IMR-90 (cell line): ENCODE measurements at places on chromosomes 2 and 18.

GRCh38 chr2:174524527-174524926 lies 37.7 kb upstream of the GPR155 start:
- H3K27me3 ChIP-seq, result peaks cover 18% of the 10 kb centered on the region
- no peaks in the 10 kb centered on the region for H3K36me3 ChIP-seq
- no peak overlapping the region for H3K4me3 ChIP-seq
- H3K27ac ChIP-seq, result no peak overlapping the region
- no peak for DNase-seq
- no peaks in the 10 kb centered on the region for H3K4me1 ChIP-seq

- H3K4me3 ChIP-seq, result no peak overlapping the region
- no peaks in the 10 kb centered on the region for H3K27me3 ChIP-seq
- no peak overlapping the region for H3K27ac ChIP-seq
- H3K4me1 ChIP-seq, result peaks cover 4% of the 10 kb centered on the region; the same call in 1 of the 2 replicates
Observed at GRCh38 chr18:34649080-34649479, 61.0 kb upstream of the DTNA start.

GRCh38 chr18:58175786-58176176 lies 131.8 kb downstream of the NEDD4L start:
- peaks cover 24% of the 10 kb centered on the region for H3K4me1 ChIP-seq
- no peaks in the 10 kb centered on the region for H3K36me3 ChIP-seq
- peaks cover 3% of the 10 kb centered on the region for H3K27me3 ChIP-seq
- no peak for DNase-seq

DNA sequence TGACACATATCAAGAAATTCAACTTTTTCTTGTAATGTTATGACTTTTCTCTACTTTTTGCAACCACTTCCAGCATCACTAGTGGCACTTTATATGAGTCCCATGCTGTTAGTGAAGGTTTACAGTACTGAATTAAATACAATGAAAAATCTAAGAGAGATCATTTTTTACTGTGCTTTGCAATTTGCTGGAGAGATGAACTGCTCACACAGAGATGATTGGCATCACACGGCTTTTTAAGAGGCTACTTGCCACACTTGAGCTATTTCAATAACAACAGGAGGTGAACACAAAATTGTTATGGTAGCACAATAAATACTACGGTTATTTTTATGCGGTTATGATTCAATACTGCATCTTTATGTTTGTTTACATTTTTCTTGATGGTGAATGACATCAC lies 88.9 kb downstream of the DAW1 start:
- H3K27ac ChIP-seq, result no peak overlapping the region
- no peaks in the 10 kb centered on the region for H3K27me3 ChIP-seq
- no peak overlapping the region for H3K4me3 ChIP-seq
- no peaks in the 10 kb centered on the region for H3K4me1 ChIP-seq
- no peak for DNase-seq
- H3K36me3 ChIP-seq, result no peaks in the 10 kb centered on the region

DNA sequence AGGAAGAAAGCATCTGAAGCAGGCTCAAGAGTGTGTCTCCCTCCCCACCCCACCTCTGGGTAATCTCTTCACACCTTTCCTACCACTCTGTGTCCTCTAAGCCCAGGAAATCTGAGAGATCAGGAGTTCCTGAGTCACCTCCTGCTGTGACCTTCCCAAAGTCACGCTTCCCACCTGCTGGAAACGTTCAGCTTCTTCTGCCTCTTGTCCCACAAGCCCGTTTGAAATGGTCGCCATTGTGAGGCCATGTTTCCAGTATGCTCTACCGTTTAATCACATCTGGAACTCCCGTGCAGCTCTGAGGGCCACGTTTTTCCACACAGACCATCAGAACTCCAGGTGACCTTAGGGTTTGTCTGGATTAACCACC lies 25.9 kb downstream of the GREB1 start:
- no peak for DNase-seq
- H3K4me3 ChIP-seq, result no peak overlapping the region
- no peak overlapping the region for H3K27ac ChIP-seq
- H3K4me1 ChIP-seq, result no peaks in the 10 kb centered on the region

DNA sequence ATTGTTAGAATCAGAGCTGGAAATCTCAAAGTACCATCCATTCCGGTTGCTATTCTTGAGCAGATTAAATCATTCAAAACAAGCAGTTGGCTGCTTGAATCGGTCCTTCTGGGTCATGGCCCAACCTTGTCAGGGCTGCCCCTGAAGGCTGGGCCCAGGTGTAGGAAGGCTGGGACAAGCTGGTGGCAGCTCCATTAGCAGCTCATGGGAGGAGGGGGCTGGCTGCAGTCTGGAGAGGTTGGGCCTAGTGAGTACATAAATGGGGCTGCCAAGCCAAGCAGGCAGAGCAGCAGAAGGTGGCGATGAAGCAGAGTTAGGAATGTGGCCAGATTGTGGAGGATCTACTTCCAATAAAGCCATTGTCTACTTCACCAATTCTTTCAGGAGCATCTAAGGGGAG lies 81.4 kb downstream of the ADCYAP1 start:
- no peaks in the 10 kb centered on the region for H3K27me3 ChIP-seq
- no peaks in the 10 kb centered on the region for H3K36me3 ChIP-seq
- DNase-seq, result no peak
- H3K4me1 ChIP-seq, result no peaks in the 10 kb centered on the region
- no peak overlapping the region for H3K4me3 ChIP-seq

- no peak overlapping the region for H3K27ac ChIP-seq
- DNase-seq, result no peak
- no peaks in the 10 kb centered on the region for H3K36me3 ChIP-seq
- no peaks in the 10 kb centered on the region for H3K4me1 ChIP-seq
Observed at GRCh38 chr2:39188960-39189494, 54.7 kb downstream of the CDKL4 start.

DNA sequence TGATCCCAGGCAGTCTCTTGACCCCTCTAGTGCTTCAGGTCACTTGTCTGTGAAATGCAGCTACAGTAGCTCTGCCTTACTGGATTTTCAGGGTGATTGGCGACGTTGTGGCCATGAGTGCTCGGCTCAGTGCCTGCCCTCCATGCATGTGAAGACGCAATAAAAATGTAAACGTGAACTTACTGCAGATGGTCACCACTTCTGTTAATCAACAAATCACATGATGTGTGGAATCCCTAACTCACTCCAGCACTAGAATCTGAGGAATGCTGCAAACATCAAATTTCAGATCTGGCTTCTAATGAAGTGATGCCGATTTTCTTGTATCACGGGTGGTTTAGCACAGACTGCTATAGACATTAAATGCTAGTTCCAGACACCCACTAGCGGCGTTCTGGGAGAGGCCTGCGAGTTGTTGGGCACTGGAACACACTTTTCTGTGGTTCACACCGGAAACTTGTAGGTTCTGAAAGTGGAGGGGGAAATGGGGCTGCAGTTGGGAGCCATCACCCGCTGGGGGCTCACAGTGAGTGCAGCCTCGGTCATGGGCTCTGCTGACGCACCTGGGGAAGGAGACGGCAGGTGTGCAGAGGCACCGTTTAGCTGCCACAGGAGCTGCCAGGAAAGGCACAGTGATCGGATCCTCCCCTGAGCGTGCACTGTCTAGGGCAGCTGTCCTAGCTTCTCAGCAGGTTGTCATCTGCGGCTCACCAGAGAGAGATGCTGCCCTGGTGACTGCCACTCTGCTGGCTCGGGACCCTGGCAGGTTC lies 6.5 kb downstream of the CNDP1 start:
- no peaks in the 10 kb centered on the region for H3K36me3 ChIP-seq
- H3K27me3 ChIP-seq, result peaks cover 15% of the 10 kb centered on the region
- H3K27ac ChIP-seq, result peak overlapping the region; percentile 38; the same call in 1 of the 2 replicates
- peaks cover 10% of the 10 kb centered on the region; the same call in 1 of the 2 replicates for H3K4me1 ChIP-seq

- no peaks in the 10 kb centered on the region for H3K4me1 ChIP-seq
- no peak overlapping the region for H3K27ac ChIP-seq
- H3K4me3 ChIP-seq, result no peak overlapping the region
- no peak for DNase-seq
- no peaks in the 10 kb centered on the region for H3K36me3 ChIP-seq
- H3K27me3 ChIP-seq, result no peaks in the 10 kb centered on the region
Observed at GRCh38 chr2:213137064-213137463, 14.3 kb downstream of the IKZF2 start.

GRCh38 chr2:33336036-33336625 lies 140.3 kb upstream of the RASGRP3 start:
- no peaks in the 10 kb centered on the region for H3K27me3 ChIP-seq
- H3K4me1 ChIP-seq, result no peaks in the 10 kb centered on the region
- H3K36me3 ChIP-seq, result peaks cover 29% of the 10 kb centered on the region
- no peak for DNase-seq
- H3K27ac ChIP-seq, result no peak overlapping the region
- no peak overlapping the region for H3K4me3 ChIP-seq

GRCh38 chr18:275486-275885 lies 7.6 kb upstream of the THOC1 start:
- no peaks in the 10 kb centered on the region for H3K36me3 ChIP-seq
- H3K4me3 ChIP-seq, result no peak overlapping the region
- no peak for DNase-seq
- H3K27me3 ChIP-seq, result no peaks in the 10 kb centered on the region

DNA sequence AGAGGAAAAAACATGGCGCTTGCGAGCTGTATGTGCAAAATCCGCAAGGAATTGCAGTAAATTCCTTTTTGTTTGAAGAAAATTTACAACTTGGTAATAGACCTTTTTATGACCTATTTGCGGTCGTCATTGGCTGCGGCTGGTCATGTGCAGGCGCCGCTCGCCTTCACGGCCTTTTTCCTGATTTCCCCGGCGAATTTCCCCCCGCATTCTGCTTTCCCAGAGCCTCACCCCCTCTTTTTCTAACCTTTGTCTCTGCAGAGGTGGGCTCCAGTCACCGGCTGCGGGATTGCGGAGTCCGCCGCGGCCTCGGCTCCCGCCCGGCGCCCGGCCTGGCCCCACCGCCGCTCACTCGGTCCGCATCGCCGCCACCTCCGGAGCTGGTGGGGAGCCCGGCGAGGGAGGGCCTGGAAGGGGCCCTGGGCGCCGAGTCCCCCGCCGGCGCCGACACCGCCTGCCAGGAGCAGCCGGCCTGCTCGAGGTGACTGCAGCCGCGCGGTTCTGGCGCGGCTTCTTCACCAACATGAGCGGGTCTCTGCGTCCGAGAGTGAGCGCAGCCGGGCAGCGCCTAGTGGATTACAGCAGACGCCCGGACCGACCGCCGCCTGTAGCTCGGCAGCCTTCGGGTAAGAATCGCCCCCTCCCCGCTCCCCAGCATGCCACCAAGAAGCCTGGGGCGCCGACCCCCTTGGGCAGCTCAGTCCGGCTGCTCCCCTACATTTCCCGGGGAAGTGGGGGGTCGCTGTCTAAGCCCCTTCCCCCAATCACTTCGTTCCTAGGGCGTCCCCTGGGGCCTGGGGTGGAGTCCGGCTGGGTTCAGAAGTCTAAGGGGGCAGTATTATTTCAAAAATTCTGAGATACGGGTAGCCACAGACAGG lies 7.1 kb downstream of the HOXD8 start:
- H3K27ac ChIP-seq, result no peak overlapping the region
- H3K27me3 ChIP-seq, result peaks cover 90% of the 10 kb centered on the region
- no peak for DNase-seq
- no peaks in the 10 kb centered on the region for H3K36me3 ChIP-seq
- peak overlapping the region; percentile 13; the same call in 1 of the 2 replicates for H3K4me3 ChIP-seq

DNA sequence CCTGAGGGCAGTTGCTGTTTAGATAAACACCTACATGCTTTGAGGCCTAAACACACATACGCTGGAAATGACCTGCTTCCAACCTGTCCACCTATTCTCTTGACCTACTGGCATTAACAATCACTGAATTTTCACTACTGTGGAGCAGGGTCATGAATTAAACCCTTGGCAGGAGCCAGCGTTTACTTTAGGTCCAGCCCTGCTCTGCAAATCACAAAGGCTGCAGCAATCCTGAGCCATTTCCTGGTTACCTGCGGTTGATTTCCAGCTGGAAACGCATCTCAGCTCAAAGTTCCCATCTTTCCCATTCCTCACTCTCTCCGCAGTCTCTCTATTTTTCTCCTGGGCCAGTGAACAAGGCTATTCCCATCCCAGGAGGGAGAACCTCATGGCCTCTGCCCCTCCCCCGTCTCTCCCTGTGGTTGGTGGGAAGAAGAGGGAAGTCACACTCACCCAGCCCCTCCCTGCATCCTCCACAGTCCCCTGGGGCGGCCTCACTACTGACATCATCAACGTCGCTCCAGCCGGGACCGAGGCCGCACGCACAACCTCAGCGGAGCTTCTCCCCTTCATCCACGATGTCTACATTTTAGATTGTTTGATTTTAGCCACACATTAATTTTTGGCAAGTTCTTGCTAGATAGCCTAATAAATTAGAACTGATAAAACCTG lies 84.5 kb upstream of the SNTG2 start:
- no peaks in the 10 kb centered on the region for H3K36me3 ChIP-seq
- no peak for DNase-seq
- H3K4me1 ChIP-seq, result no peaks in the 10 kb centered on the region
- H3K4me3 ChIP-seq, result no peak overlapping the region
- no peaks in the 10 kb centered on the region for H3K27me3 ChIP-seq

GRCh38 chr2:169478339-169478738 lies 955 bp upstream of the BBS5 start:
- H3K27me3 ChIP-seq, result no peaks in the 10 kb centered on the region
- no peak overlapping the region for H3K27ac ChIP-seq
- peaks cover 8% of the 10 kb centered on the region for H3K4me1 ChIP-seq
- no peaks in the 10 kb centered on the region for H3K36me3 ChIP-seq

DNA sequence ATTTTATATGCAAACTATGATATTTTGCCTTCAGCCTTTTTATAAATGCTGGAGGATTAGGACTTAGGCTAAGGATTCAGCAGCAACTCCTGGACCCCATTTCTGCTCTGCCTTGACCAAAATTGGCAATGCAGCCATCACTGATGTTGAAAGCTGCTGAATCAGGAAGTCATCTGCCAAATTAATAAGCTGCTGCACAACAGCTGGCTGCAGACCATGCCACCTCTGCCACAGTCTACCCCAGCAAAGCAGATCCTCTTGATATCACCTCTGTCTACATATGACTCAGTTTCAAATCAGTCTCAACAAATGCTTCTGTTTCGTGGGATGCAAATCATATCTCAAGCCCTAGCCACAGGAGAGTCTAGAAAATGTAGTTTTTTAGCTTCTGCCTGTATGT lies 7.1 kb upstream of the SOS1 start:
- H3K27me3 ChIP-seq, result no peaks in the 10 kb centered on the region
- peak; percentile 37 for DNase-seq
- H3K36me3 ChIP-seq, result no peaks in the 10 kb centered on the region
- peaks cover 3% of the 10 kb centered on the region for H3K4me1 ChIP-seq
- no peak overlapping the region for H3K27ac ChIP-seq
- no peak overlapping the region for H3K4me3 ChIP-seq

GRCh38 chr18:44156126-44156525 lies 524.6 kb upstream of the SETBP1 start:
- H3K27me3 ChIP-seq, result no peaks in the 10 kb centered on the region
- no peaks in the 10 kb centered on the region for H3K36me3 ChIP-seq
- no peak overlapping the region for H3K4me3 ChIP-seq
- H3K4me1 ChIP-seq, result no peaks in the 10 kb centered on the region
- DNase-seq, result no peak

GRCh38 chr2:40341198-40341597 lies 110.7 kb downstream of the SLC8A1 start:
- no peaks in the 10 kb centered on the region for H3K27me3 ChIP-seq
- peak; percentile 59 for DNase-seq
- H3K4me1 ChIP-seq, result peaks cover 11% of the 10 kb centered on the region
- no peaks in the 10 kb centered on the region for H3K36me3 ChIP-seq
- H3K4me3 ChIP-seq, result no peak overlapping the region
- no peak overlapping the region for H3K27ac ChIP-seq

- DNase-seq, result no peak
- H3K27ac ChIP-seq, result no peak overlapping the region
- H3K4me3 ChIP-seq, result no peak overlapping the region
- no peaks in the 10 kb centered on the region for H3K27me3 ChIP-seq
- no peaks in the 10 kb centered on the region for H3K36me3 ChIP-seq
Observed at GRCh38 chr2:7111626-7112025, 194.4 kb downstream of the RNF144A start.
